ENCODE measurements at places on chromosomes 3 and 15. TPM values are rescaled to one million over a fixed set of nuclear protein-coding genes. Genes with fewer than 3 reads are reported as not detected.

The ROBO2 gene
- total RNA-seq: not detected

The CFAP92 gene
- total RNA-seq: 0.34 TPM

The FRMD5 gene
- 13.2 TPM for total RNA-seq

The SAMD7 gene
- not detected for total RNA-seq

The VEPH1 gene
- total RNA-seq: 25.0 TPM

The LRRIQ4 gene
- total RNA-seq: not detected

The PATL2 gene
- total RNA-seq: not detected

The SI gene
- not detected for total RNA-seq

The PAK6 gene
- 0.17 TPM for total RNA-seq

The CFAP20DC gene
- 6.5 TPM for total RNA-seq

The ZNF662 gene
- not detected for total RNA-seq

The AGBL1 gene
- total RNA-seq: not detected

DNA sequence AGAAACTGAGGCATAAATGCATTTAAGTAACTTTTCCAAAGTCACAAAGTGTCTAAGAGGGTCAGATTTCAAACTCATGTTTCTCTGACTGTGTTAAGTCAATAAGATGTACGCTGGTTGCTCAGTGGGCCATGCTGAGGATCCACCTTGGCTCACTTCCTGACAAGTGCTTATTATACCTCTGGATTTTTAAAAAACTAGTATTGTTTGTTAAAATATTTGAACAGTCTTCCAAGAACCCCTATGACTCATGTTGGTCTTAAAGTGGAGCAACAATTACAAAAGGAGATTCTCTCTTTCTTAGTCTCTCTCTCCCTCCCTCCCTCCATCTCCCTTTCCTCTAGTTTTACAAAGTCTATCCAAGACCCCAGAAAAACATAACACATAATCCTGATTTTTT, 1050.2 kb downstream of the AGBL1 start:
- no peak for DNase-seq

DNA sequence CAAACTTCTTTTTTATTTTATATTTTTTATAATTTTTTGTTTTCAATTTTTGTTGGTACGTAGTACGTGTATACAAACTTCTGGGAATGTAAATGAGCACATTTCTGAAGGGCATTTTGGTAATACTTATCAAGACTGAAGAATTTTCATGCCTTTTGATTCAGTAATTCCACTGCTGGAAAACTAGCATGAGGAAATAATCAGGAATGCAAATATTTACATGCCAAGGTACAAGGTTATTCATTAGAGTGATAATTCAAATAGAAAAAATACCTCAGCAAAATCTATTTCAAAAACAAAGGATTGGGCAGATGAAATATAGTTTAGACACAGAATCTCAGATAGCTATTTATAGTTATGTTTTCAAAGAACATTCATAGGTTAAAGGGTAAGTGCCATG, 128.7 kb downstream of the DMXL2 start:
- no peak for DNase-seq

DNA sequence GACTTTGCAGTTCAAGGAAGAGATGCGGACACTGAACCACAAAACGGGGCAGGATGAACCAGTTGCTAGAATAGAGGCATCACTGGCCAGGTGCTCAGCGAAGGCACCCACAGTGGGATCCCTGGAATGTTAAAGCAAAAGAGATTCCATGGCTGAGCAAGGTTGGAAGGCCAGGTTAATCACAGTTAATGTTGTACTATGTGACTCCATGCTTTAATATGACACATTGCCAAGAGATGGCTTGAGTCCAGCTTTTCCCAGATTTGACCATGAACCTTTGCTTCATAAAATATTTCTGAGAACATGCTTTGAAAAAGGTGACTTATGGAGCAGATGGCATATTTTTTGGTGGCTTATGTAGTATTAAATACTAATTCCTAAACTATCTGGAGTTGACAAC, 76.2 kb upstream of the CMTM7 start:
- no peak for DNase-seq

DNA sequence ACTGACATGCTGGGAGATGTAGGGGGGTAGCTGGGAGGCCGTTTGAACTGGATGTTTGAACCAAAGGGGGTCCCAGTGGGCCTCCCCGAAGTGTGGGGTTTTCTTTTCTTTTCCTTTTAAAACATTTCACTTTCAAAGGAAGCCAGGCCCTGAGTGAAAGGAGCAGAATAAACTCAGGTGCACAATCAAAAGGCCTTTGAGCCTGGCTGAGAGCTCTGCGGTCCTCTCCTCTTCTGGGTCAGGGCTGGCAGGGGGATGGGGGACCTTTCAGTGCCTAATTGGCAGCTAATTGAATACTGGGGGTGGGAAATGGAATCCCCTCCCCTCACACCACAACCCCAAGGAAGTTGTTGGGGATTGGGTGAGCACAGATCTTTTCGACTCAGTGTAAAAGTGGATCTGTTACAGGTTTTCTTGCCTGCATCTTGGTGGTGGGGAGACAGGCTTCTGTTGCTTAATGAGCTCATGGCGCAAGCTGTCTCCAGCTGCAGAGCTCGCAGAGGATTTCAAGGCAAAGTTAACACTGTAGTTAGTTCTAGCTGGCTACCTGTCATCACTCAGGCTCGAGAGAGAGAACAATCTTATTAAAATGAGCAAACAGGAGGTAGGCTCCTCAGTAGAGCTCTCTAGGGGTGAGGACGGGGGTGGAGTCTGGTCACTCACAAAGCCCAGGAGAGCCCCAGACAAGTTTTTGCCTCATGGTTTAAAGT, 132.6 kb downstream of the RAB11A start:
- DNase-seq: no peak

GRCh38 chr3:42640771-42641370, 12.6 kb upstream of the ZBTB47 start:
- DNase-seq: no peak

- DNase-seq: no peak
Observed at GRCh38 chr15:37109872-37110572, 9.7 kb upstream of the MEIS2 start.

GRCh38 chr3:179801263-179801662, 148.4 kb downstream of the USP13 start:
- no peak for DNase-seq

- DNase-seq: no peak
Observed at GRCh38 chr15:45855907-45856579, 221.2 kb downstream of the SQOR start.

DNA sequence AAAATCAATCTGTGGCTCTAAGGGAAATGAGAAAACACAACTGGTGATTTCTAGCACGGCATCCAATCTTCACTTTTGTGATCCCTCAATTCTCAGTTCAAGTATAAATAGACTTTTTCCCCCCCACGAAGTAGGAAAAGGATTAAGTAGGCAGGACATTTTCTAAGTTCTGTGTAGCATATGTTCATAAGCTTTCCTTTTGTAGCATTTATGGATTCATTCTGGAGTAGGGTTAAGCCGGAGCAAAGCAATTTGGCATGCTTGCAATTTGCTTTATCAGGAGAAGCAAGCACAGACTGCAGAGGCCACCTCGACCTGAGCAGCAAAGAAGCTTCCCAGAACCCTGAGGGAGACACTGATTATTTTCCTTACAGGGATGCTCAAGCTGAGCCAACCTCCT, 66.3 kb downstream of the FHIT start:
- DNase-seq: no peak

- no peak for DNase-seq
Observed at GRCh38 chr15:100570735-100571313, 31.2 kb downstream of the LINS1 start.

DNA sequence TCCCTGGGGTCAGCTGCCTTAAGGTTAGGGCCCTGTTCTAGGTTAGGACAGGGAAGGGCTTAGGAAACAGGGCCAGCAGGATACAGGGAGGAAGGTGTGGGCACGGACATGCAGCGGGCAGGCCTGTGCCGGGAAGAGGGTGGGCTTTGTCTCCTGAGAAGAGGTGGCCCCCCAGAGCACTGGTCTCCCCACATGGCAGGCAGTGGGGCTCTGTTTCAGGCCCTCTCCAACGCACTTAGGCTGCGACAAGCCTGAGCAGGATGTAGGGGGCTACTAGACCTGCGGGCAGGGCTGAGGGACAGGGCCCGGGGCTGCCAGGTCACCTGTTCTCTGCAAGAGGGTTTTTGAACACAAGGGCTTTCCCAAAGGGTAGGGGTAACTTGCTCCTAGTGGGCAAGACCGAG, 33.5 kb downstream of the KLF13 start:
- DNase-seq: no peak

- peak; percentile 68 for DNase-seq
Observed at GRCh38 chr3:160210799-160211221, 14.4 kb upstream of the C3orf80 start.

DNA sequence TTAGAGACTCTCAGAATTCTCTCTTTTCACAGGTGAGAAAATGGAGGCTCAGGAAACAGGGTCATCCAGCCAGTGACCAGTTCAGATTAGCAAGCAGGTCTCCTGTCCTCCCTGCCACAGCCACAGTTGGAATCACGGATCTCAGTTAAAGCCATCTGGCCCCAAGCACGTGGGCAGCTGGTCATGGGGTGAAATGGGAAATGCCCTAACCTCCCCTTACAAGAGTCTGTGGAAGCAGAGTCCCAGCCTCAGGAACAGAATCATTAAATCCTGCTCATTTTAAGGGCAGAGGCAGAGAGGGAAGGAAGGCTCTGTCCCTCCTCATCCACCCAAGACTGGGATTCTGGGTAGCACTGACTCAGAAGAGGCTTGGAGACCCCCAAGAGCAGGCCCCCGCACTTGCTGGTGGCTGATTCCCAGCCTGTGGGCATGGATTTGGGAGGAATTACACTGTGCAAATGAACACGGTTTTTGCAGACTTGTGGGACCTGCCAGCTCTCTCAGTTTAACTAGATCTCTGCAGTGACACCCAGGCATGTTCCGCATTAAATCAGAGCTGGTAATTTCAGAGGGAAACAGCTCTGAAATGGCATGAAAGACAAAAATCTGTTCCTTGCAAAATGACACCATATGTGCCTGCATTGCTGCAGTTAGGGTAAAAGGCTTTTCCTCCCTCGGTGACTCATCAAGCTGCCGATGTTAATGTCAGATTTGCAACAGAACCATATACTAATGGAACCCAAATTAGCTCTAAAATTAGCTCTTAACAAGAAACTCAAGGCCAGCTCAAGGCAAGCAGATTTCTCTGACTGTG, 89.0 kb downstream of the BDH1 start:
- DNase-seq: peak; percentile 71

DNA sequence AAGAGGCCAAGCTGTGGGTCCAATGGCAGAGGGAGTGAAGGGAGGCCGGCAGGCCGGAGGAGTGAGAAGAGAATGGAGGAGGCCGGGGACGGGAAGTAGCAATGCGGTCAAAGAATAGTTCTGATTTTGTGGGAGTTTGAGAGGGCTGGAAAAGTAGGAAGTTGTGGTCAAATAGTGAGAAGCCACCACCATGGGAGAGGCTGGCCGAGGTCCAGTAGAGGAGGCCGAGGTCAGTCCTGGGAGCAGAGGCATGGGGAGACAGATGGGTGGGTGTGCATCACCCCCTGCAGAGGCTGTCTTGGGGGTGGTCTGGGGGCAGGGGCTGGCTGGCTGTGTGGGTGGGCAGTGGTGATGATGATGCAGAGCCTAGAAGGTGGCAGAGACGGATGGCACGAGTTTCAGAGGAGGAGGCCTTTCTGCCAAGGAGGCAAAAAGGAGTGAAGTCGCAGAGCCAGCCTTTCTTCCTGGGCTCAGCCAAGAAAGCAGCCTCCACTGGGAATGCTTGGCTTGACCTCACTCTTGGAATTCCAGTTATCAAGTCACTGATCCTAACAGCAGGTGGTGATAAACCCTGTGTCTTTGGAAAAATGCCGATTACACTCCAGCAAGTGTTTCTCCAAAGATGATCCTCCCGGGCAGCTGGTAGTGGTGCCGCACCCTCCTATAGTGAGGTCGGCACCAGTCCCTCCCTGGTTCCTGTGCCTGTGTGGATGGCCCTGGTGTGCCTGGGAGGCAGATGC, 57.3 kb downstream of the ARNT2 start:
- peak; percentile 91 for DNase-seq

DNA sequence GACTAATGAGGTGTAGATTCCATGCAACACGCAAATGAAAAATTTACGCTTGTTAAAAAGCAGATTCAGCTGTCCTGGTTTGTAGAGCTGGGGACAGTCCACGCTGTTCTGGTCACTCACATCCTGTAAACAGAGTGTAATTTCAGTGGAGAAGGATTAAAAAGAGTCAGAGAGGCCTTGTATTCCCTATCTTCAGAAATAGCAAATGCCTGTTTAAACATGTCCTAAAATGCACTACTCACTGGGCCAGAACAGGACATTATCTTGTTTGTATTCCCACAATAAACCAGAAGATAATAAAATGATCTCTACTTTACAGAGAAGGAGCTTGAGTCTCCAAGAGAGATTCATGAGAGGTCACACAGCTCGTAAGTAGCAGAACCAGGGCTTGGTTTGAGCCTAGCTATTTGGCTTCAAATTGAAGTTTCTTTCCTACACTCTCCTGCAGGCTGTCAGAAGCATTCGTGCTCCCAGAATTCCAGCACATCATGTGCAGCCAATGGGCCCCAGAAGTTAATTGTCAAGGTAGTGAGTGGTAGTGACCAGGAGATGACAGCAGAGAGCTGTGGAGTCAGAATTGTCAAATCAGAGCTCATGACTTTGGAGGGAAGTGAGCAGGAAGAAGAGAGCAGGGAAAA, 242.5 kb downstream of the ATP8B4 start:
- DNase-seq: no peak

DNA sequence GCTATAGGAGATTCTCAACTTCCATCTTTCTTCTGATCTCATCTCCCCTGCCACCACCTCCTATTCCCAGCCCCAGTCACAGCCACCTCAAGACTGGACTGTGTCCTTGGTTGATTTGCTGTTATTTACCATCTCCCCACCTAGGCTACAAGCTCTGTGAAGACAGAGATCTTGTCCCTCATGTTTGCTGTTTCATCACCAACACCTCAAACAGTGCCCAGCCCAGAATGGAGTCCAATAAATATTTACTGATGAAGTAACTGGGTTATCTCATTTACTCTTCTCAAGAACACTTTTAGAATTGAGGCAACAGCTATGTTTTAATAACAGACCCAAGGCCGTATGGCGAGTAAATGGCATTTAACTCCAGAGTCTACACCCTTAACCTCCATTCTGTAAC, 29.1 kb upstream of the ARHGEF3 start:
- DNase-seq: no peak

- no peak for DNase-seq
Observed at GRCh38 chr3:149511040-149511626, 36.6 kb downstream of the TM4SF4 start.

Data from A172 (cell line).